ENCODE measurements at places on chromosomes 5 and 9.

GRCh38 chr5:31343946-31344345 is 150.5 kb downstream of the CDH6 start:
- peak; percentile 24 for DNase-seq

GRCh38 chr5:40233268-40233667 is 446.4 kb upstream of the PTGER4 start:
- DNase-seq, result no peak

DNA sequence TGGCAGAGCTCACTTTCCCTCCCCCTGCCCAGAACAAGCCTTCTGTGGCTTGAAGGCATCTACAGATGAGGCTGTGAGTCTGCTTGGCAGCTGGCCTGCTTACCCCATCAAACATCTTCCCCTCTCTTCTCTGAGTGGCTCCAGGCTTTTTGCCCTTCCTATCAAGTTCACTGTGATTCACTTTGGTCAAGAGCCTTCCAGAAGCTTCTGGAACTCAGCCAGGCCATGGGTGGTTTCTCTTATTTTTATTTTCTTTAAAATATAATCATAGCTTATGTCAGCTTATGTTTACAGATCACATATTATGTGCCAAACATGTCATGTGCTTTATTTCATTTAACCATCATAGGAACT is 267.0 kb downstream of the SEC61B start:
- no peak for DNase-seq

- no peak for DNase-seq
These were observed 40.6 kb downstream of the SLC1A3 start for GRCh38 chr5:36647046-36647445.

- no peak for DNase-seq
These were observed 115.7 kb downstream of the TRIO start for GRCh38 chr5:14258840-14259239.

DNA sequence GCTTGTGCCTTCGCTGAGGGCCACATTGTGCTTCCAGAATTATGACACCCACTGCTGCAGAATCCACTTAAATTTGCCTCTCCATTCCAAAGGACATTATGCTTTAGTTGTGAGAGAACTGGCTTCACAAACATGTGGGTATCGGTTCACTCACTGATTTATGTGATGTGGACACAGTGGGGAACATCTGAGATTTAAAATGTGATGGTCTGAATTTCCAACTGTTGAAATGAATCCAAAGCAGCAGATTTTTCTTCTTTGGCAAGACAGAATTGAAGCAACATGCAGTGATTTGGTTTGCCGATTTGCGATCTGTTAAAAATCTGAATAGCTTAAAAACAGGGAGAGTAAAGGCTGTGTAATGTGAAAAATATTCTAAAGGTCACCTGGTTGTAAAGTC is 20.3 kb downstream of the PCSK5 start:
- DNase-seq, result no peak

- DNase-seq, result no peak
These were observed 58.7 kb upstream of the CTSL start for GRCh38 chr9:87667164-87667738.

DNA sequence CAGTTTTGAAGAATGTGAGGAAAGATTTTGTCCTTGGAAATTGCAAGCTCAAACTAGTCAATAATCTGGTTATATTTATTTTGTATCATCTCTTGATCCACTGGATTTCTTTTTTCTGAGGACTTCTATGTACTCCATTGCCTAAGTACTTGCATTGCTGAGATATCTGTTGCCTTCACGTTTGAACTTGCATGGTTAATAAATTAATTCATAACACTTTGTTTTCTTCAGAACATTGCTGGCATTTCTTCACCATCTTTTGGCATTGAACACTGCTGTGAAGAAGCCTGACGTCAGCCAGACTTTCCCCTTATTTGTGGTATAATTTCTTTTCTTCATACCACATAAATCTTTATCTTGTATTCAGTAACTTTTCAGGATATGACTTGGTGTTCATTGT is 246.0 kb upstream of the KIF2A start:
- no peak for DNase-seq

DNA sequence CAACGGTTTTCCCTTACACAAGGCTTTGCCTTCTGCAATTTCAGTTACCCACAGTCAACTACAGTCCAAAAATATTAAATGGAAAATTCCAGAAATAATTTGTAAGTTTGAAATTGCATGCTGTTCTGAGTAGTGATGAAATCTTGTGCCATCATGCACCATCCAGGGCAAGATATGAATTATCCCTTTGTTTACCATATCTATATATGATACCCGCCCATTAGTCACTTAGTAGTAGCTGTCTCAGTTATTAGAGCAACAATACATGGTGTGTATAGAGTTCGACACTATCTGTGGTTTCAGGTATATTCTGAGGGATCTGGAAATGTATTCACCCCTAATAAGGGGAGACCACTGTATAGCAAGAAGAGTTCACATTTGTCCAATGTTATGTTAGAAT is 29.4 kb downstream of the ERBIN start:
- DNase-seq, result no peak

GRCh38 chr9:97545486-97545885 is 44.0 kb downstream of the TMOD1 start:
- DNase-seq, result no peak

DNA sequence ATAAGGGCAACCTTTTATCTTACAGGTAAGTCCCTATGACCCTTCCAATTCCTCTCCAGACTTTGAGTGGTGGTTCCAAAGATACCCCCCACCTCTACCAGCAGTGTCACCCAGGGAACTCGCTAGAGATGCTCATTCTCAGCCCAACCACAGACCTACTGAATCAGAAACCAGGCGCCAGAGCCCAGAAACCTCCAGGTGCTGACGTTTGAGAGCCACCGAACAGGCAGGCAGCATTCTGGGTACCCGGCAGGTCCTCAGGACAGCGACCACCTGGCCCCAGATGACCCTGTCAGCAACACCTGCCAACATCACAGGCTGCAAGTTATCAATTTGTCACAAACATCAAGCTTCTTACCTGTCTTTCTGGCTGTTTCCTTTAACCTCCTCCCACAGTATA is 19.5 kb downstream of the RAPGEF1 start:
- DNase-seq, result no peak

GRCh38 chr5:142874540-142874939 is 104.4 kb downstream of the ARHGAP26 start:
- no peak for DNase-seq

DNA sequence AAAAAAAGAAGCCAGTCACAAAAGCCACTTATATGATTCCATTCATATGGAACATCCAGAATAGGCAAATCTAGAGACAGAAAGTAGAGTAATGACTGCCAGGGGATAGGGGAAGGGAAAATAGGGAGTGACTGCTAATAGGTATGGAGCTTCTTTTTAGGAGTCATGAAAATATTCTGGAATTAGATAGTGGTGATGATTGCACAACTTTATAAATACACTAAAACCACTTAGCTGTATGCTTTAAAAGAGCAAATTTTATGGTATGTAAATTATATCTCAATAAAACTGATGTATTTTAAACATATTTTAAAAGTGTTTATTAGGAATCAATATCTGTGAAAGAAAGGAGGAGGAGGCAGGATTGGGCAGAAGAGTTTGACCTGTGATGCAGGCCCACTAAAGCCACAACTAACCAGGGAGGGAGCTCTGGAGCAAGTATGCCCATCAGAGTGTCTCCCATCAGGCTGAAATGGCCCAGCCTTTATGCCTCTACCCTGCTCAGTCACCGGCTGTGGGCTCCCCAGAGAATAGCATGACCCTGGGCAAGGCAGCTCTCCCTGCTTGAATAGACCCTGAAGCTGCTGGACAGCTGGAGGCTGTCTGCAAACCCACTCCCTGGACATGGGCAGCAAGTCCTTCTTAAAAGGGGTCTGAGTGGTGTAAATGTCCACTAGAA is 96.0 kb upstream of the SLC44A1 start:
- no peak for DNase-seq

DNA sequence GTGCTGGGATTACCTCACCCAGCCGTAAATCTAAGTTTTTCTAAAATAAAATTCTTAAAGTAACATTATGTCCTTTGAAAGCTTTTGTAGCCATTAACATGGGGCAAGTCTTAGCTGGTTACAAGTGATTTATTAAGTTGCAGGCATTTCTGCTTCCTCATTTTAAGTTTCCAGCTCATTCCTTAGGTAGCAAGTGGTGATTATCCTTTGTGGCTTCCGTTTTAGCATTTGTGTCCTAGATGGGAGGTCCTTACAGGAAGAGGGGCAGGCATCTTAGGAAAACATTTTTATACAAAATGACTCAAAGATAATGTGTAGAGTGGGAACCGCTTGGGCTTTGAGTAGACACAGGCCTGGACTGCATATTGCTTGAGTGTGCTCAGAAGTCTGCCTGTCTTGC is 35.0 kb upstream of the ROPN1L start:
- DNase-seq, result no peak
